ENCODE measurements at places on chromosomes 13 and 19.

DNA sequence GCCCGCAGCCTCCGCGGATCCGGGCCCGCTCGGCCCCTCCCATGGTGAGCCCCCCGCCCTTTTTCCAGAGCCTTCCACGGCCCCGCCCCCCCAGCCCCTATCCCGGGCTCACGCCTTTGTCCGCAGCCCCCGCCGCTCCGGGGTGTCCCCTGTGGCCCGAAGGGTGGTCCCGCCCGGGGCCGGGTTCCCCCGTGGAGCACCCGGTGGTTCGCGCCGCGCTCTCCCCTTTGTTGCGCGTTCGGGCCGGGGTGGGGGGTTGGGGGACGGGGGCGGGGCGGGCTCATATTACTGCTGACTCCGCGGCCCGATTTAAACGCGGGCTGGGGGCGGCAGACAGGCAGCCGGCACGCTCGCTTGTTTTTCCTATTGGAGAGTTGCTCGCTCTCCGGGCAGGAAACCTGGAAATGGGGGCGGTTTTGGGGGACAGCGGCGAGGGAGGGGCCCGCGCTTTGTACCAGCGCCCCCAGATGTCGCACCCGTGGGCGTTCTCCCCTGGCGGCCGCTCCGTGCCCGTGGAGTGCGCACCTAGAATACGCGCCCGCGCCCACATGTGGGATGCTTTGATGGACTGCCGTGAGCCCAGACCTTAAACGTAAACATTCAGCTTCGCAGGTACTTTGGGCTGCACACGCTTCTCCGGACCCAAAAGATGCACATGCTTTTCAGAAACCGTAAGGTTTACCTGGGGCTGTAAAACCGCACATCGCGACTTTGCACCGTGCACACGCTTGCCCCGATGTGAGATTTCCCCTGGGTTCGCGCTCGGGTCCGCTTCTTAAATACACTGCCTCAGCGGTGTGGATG is 699 bp downstream of the PTOV1 start:
- no peak for DNase-seq

DNA sequence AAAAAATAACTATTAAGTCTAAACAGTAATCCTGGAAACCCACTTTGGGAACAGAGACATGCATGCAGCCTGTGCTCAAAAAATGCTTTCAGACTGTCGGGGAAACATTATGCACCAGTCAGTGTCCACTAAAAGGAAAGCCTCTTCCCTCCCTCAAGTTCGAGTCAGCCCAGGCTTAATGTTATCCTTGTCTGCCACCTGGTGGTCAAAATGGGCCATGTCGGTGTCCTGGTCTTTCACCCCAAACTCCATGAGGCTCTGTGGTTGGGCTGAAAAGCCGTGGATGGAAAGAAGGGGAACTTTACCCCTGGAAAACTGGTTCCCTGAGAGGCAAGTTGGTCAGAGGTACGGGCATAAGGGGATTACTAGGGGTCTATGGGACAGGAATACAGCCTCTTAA is 88.4 kb upstream of the ZNF492 start:
- DNase-seq, result peak; percentile 8

GRCh38 chr13:25981060-25981459 is 70.8 kb downstream of the SHISA2 start:
- no peak for DNase-seq

DNA sequence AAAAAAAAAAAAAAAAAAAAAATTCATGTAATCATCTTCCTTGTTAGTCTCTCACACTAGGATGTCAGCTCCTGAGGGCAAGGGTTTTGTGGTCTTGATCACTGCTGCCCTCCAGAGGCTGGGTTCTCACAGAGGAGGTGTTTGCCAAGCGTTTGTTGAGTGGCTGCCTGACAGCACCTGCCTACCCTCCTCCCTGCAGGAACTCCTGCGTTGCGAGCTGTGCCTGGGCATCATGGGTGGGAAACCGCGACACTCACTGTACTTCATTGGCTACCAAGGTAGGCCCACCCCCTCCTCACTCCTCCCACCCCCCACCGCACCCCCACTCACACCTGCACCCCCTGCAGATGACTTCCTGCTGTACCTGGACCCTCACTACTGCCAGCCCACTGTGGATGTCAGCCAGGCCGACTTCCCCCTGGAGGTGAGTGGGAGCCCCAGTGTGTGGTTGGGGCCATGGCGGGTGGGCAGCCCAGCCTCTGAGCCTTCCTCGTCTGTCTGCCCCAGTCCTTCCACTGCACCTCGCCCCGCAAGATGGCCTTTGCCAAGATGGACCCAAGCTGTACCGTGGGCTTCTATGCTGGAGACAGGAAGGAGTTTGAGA is 8.1 kb downstream of the ATG4D start:
- DNase-seq, result peak; percentile 33

DNA sequence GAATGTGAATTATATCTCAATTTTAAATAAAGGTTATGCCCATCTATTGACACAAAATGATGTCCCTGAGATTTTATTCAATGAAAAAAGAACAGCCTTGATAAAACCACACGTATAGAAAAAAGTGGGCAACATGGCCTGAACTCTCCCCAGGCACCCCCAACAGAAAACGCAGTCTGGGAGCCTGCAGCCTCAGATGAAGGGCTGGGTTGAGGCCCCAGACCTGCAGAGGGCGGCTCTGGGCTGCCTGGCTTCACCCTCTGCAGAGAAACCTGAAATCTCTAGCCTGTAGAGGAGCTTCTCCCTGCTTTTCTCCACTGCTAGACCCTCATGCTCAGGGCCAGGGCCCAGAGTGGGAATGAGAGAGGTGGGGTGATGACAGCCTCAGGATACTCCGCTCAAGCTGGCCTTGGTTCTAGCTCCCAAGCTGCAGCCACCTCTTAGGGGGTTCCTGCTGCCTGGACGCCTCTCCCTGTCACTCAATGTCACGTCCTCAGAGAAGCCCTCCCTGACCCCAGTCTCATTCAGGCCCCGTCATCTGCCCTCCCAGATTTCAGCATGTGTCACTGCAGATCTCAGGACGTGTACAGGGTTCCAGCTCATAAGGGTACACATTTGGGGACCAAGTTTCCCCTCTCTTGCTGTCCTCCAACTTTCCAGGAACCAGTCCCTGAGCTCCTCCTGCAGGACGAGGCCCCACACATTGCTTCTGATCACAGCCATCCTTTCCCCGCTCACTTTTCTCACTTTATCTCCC is 1.8 kb downstream of the MBD3 start:
- no peak for DNase-seq

- no peak for DNase-seq
Measured at GRCh38 chr13:25927932-25928331, 123.9 kb downstream of the SHISA2 start.

DNA sequence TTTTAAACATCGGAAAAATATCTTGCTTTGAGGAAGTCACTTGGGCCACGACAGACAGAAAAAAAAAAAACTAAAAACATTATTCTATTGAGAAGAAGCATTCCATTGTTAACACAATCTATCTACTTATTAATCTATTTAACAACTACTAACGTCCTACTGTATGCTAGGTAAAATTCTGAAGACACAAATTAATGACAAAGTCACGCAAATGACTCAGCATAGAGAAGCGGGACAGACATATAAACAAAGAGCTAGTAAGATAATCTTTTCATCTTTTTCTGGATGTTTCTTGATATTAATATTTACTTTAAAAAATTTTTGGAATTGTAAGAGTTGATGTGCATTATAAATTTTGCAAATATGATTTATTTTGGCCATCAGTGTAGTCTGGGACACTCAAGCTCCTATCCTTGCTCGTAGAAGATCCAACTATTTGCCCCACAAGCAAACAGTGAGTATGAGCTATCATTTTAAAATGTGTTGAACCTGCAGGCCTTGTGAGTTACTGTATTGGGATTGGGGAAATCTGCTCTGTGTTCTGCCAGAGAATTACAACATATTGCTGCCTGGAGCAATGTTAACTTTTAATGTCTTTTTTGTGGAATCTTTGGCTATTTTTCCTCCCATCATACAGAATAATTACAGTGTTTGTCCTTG is 109.1 kb downstream of the PCDH9 start:
- DNase-seq, result no peak

DNA sequence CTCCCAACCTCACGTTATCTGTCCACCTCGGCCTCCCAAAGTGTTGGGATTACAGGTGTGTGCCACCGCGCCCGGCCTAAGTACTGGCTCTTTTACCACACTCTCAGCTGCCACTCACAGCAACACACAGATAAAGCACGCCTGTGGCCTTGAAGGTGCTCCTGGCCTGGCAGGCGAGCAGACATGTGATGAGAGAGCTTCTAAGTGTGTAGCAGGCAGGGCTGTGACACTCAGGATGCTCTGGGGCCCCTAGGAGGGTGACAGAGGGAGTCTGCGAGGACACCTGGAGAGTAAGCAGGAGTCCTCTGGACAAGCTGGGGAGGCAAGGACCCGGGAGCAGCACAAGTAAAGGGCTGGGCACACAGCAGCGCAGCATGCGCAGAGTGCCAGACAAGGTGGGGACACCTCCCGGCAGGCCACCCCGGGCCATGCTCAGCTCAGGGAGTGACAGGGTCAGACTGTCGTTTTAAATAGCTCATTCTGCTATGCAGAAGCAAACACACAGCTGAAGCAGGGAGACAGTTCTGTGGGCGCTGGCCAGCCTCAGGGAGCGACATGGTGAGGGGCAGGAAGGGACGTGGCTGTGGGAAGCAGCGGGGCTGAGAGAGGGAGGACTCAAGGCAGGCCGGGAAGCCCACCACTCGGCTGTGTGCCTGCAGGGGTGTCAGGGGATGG is 26.5 kb downstream of the MED26 start:
- DNase-seq, result no peak

DNA sequence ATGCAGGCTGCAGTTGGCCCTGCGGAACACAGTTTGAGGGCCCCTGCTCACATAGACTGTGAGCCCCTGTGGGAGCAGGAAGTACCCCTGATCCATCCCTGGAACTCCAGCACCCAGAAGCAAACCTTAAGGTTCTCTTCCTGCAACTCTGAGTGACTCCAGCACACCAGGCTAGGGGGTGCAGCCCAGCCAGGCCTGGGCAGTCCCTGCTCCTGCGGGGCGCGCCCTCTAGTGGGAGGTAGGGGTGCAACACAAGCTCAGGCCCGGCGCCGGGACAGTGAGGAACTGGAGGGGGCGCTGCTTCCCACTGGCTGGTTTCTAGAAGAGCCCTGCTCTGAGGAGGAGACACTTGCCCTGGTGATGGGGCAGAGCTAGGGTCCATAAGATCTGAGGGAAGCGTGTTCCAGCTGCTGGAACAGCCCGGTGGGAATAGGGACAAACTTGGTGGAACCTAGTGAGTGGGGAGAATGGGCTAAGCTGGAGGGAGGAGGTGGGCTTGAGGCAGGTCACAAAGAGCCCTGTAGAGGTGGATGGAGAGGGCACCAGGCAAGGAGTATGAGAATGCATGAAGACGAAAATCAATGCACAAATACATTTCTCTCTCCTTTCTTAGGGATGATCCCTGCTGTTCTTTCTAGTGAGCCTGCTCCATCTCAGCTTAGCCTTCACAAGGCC is 5.0 kb downstream of the ZSCAN5A start:
- DNase-seq, result peak; percentile 56

GRCh38 chr19:38695832-38696728 is 48.2 kb downstream of the CAPN12 start:
- DNase-seq, result no peak

DNA sequence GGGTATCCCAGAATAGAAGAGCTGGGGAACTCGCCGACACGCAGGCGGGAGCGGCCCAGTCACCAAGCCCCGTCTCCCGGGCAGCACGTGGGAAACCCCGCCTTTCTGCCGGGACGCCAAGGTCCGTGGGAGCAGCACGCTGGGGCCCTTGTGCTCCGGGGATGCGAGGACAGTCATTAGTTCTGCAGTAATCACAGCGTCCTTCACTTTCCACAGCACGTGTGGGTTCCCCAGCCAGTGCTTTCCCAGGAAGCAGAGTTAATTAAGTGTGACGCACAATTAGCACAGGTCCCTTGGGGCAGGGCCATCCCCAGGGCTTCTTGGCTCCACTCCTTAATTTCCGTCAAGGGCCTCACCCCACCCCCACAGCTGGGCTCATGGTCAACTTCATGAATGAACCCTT is 64.3 kb upstream of the C13orf46 start:
- DNase-seq, result no peak

GRCh38 chr13:41722684-41723535 is 238.0 kb downstream of the VWA8 start:
- no peak for DNase-seq

- no peak for DNase-seq
Measured at GRCh38 chr19:34313188-34313587, 51.8 kb upstream of the GPI start.

GRCh38 chr19:32817569-32818476 is 51.7 kb downstream of the SLC7A9 start:
- no peak for DNase-seq

GRCh38 chr13:24124789-24125476 is 35.6 kb upstream of the SPATA13 start:
- DNase-seq, result no peak

GRCh38 chr19:36258028-36258875 is 43.3 kb downstream of the ZNF146 start:
- DNase-seq, result no peak

- DNase-seq, result no peak
Measured at GRCh38 chr19:29303069-29303718, 90.2 kb upstream of the UQCRFS1 start.

GRCh38 chr13:31923134-31923763 is 108.3 kb upstream of the FRY start:
- DNase-seq, result no peak

- DNase-seq, result no peak
Measured at GRCh38 chr13:73695325-73695724, 438.9 kb downstream of the KLF12 start.

DNA sequence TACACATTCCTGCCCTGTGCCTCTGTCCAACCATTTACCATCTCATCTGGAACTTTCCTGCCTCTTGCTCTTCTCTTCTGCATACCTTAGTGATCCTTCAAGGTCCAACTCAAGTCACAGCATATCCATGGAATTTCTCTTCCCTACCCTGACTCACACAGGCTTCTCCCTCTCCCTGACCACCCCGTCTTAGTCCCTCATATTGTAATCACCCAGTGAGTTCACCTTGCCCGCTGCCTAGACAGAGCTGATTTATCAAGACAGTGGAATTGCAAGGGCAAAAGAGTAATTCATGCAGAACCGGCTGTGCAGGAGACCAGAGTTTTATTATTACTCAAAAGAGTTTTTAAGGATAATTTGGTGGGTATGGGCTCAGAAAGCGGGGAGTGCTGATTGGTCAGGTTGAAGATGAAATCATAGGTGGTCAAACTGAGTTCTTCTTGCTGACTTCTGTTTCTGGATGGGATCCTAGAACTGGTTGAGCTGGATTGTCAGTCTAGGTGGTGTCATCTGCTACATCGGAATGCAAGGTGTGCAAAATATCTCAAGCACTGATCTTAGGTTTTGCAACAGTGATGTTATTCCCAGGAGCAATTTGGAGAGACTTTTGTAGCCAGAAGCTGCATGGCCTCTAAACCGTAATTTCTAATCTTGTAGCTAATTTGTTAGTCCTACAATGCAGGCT is 67.2 kb downstream of the HSPH1 start:
- DNase-seq, result no peak

GRCh38 chr13:72127031-72127430 is 260.0 kb upstream of the DACH1 start:
- DNase-seq, result no peak

DNA sequence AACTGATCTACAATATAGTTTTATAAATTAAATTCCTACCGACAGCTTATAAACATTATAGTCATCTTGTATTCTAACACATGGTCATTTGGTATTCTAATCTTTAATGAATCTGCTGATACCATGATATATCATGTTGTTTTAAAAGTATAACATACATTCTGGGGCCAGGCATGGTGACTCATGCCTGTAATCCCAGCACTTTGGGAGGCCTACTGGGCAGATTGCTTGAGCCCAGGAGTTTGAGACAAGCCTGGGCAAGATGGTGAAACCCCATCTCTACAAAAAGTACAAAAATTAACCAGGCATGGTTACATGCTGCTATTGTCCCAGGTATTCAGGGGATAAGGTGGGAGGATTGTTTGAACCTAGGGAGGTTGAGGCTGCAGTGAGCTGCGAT is 3.1 kb downstream of the ZNF383 start:
- DNase-seq, result no peak

- DNase-seq, result no peak
Measured at GRCh38 chr19:47901370-47901769, 15.3 kb upstream of the SULT2A1 start.
